Heart left ventricle (tissue), 16 donors: ENCODE measurements at places on chromosomes 6 and 20. TPM values are rescaled to one million over a fixed set of nuclear protein-coding genes. Genes with fewer than 3 reads are reported as not detected.

DNA sequence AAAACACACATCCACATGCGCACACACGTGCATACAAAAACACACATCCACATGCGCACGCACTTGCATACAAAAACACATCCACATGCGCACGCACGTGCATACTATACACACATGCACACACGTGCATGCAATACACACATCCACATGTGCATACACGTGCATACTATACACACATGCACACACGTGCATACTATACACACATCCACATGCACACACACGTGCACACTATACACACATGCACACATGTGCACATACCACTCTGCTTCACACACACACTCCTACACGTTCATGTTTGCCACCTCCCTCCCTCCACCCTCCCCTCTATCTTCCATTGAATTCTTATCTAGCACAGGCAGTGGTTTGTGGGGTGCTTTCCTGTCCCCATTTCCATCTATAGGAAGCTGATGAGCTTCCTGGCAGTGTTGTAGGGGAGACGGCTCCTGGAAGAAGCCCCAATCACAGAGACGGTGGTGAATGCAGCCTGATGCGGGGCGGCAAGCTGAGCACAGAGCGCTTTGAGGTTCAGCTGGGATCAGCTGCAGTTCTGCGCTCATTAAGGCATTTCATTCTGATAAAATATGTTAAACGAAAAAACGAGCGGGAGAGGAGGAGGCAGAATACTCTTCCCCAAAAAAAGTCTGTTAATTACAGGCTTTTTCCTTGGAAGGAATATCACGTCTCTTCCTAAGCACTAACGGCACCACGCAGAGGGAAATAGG is 287.7 kb downstream of the TAF4 start:
- DNase-seq: no peak
- H3K27ac ChIP-seq: no peak overlapping the region
- no peaks in the 10 kb centered on the region for H3K4me1 ChIP-seq
- no peaks in the 10 kb centered on the region for H3K36me3 ChIP-seq

GRCh38 chr6:89270951-89271721 is 44.0 kb downstream of the GABRR2 start:
- H3K4me1 ChIP-seq: peaks cover 6% of the 10 kb centered on the region
- no peak for DNase-seq
- no peak overlapping the region for H3K4me3 ChIP-seq
- no peaks in the 10 kb centered on the region for H3K27me3 ChIP-seq
- H3K27ac ChIP-seq: no peak overlapping the region

DNA sequence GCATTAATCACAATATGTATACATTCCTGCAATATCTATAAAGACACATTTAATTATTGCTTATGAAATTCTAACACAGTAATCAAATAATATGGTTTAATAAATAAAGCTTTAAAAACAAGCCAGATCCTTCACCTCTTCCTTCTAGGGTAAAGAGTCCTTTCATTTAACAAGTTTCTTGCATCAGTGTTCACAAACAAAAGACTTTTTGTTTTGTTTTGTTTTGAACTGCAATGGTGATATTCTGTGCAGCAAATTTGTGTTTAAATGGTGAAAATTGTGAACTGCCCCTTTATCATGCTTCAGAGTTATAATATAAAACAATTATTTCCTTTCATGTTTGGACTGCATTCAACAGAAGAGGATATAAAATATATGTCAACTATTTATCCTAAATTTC is 177.3 kb downstream of the EPHA7 start:
- H3K27me3 ChIP-seq: no peaks in the 10 kb centered on the region
- DNase-seq: no peak
- no peak overlapping the region for H3K27ac ChIP-seq
- no peaks in the 10 kb centered on the region for H3K36me3 ChIP-seq
- no peak overlapping the region for H3K4me3 ChIP-seq

PNPLA1 gene
- total RNA-seq: not detected

PDE10A gene
- total RNA-seq: 12.8 TPM

ARMH2 gene
- total RNA-seq: not detected

DNA sequence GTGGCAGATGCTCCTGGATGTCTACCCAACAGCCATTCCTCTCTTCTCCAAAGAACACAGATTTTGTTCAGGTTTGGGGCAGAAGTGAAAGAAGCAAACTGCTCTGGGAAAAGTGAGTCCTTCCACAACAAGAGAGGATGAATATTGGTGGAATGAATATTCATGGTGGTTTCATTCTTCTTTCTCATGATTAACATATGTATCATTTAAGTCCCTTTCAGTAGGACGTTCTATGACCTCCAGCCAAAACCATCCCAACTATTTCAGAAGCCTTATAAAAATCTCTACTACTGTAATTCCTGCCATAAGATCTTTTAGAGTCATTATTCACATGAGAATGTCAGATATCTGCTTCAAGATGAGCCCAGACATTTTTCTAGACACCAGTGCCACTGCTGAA is 44.4 kb downstream of the MDN1 start:
- no peak overlapping the region for H3K27ac ChIP-seq
- H3K36me3 ChIP-seq: peaks cover 84% of the 10 kb centered on the region
- H3K4me3 ChIP-seq: no peak overlapping the region
- no peaks in the 10 kb centered on the region for H3K4me1 ChIP-seq
- no peak for DNase-seq
- H3K27me3 ChIP-seq: no peaks in the 10 kb centered on the region

OLIG3 gene
- not detected for total RNA-seq

DNA sequence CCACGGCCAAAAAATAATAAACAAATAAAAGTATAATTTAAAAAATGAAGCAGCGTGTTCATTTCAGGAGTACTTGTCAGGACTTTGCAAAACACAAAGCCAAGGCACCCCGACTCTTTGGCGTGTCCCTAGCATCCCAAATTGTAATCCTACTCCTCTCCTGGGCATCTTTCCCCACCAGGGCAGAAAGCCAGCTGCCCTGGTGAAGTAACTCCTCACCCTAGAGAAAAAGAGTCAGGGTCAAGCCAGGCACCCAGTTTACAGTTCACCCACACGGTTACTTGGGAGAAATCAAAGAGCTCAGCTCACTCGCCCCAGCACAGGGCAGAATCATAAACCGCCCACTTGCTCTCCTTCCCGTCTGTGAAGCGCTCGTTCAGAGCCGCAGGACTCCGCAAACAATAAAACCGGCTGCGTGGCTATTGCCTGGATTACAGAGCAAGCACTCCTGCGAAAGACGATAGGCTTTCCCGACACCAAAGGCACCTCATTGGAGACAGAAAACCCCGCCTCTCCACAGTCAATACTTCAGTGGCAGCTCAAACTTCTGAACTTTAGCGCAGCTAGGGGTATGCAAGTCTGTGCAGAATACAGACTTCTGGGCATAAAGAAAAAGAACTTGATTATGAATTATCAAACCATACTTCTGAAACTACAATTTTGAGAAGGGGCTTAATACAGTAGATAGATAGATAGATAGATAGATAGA is 73.0 kb upstream of the NHSL1 start:
- H3K4me1 ChIP-seq: peaks cover 7% of the 10 kb centered on the region
- no peaks in the 10 kb centered on the region for H3K36me3 ChIP-seq
- H3K27ac ChIP-seq: peak overlapping the region; percentile 29
- DNase-seq: peak; percentile 82

- no peak overlapping the region for H3K27ac ChIP-seq
- no peaks in the 10 kb centered on the region for H3K27me3 ChIP-seq
- DNase-seq: peak; percentile 86
- no peaks in the 10 kb centered on the region for H3K4me1 ChIP-seq
- H3K36me3 ChIP-seq: no peaks in the 10 kb centered on the region
Measured at GRCh38 chr20:40286975-40287531, 402.0 kb downstream of the MAFB start.

MPIG6B gene
- total RNA-seq: 0.19 TPM
